ENCODE measurements at places on chromosomes 1 and 21.
A peak's percentile ranks its signal among the peaks of the same experiment; 100 is the strongest.

- no peaks in the 10 kb centered on the region for H3K27me3 ChIP-seq
- no peaks in the 10 kb centered on the region for H3K36me3 ChIP-seq
- no peak overlapping the region for H3K27ac ChIP-seq
- no peak for DNase-seq
- no peak overlapping the region for H3K4me3 ChIP-seq
Observed at GRCh38 chr1:41317361-41317760, 43.9 kb upstream of the FOXO6 start.

- no peak overlapping the region for H3K27ac ChIP-seq
- peaks cover 30% of the 10 kb centered on the region for H3K36me3 ChIP-seq
- DNase-seq = no peak
- no peak overlapping the region for H3K4me3 ChIP-seq
Observed at GRCh38 chr1:114441332-114441731, 69.7 kb downstream of the TRIM33 start.

DNA sequence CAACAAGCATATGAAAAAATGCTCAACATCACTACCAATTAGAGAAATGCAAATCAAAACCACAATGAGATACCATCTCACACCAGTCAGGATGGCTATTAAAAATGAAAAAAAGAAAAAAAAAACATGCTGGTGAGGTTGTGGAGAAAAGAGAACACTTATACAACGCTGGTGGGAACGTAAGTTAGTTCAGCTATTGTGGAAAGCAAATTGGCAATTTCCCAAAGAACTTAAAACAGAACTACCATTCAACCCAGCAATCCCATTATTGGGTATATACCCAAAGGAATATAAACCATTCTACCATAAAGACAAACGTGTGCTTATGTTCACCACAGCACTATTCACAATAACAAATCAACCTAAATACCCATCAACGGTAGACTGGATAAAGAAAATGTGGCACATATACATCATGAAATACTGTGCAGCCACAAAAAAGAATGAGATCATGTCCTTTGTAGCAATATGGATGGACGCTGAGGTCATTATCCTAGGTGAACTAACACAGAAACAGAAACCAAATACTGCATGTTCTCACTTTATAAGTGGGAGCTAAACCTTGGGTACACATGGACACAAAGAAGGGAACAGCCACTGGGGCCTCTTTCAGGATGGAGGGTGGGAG, 49.5 kb downstream of the LYST start:
- H3K4me1 ChIP-seq = peaks cover 4% of the 10 kb centered on the region
- H3K36me3 ChIP-seq = no peaks in the 10 kb centered on the region
- H3K27ac ChIP-seq = no peak overlapping the region
- DNase-seq = no peak
- H3K27me3 ChIP-seq = no peaks in the 10 kb centered on the region
- H3K4me3 ChIP-seq = no peak overlapping the region

GRCh38 chr1:226700861-226701260, 38.2 kb downstream of the ITPKB start:
- no peaks in the 10 kb centered on the region for H3K36me3 ChIP-seq
- DNase-seq = no peak
- H3K4me1 ChIP-seq = peaks cover 42% of the 10 kb centered on the region
- H3K4me3 ChIP-seq = peak overlapping the region; percentile 31
- H3K27me3 ChIP-seq = no peaks in the 10 kb centered on the region

- H3K4me1 ChIP-seq = peaks cover 14% of the 10 kb centered on the region
- peak overlapping the region; percentile 30 for H3K27ac ChIP-seq
- no peak for DNase-seq
- H3K4me3 ChIP-seq = no peak overlapping the region
- H3K36me3 ChIP-seq = no peaks in the 10 kb centered on the region
Observed at GRCh38 chr1:211559222-211560010, 19.5 kb downstream of the SLC30A1 start.

DNA sequence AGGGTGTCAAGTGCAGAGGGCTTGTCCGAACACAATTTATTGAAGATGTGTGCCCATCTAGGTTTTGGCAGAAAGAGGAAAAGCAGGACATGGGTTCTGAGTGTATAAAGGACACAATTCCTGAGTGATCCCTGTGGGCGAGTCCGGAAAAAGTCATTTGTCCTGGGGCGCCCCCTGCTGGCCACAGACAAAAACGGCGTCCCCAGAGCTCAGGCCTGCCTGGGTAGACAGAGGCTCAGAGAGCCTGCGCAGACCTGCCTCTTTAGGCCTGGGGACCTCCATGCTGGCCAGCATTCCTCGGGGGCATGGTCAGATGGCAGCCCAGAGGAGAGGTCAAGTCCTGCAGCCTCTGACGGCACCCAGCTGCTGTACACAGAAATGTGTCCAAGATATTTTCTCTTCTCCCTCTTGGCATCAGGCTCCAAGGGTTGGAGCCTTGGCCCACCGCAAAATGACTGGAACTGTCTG, 65.5 kb upstream of the LRP8 start:
- peaks cover 49% of the 10 kb centered on the region for H3K4me1 ChIP-seq
- H3K27ac ChIP-seq = no peak overlapping the region
- peak; percentile 96 for DNase-seq
- H3K36me3 ChIP-seq = no peaks in the 10 kb centered on the region

DNA sequence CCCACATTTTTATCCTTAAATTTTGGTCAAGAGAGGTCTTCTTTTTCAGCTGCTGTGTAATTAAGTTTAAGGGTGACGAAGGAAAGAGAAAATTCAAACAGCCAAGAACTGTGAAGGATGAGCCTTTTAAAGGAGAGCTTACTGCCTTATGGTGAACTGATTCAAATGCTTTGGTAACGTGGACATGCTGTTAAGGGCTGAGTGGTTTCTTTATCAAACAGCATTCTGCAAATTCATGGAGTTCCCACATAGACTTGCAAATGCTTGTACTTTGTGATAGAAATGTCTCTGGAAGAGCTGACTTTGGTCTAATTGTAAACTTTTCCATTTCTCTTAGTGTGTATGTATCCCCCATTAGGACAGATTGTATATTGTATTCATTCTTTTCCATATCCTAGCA, 93.8 kb downstream of the CHD1L start:
- peaks cover 3% of the 10 kb centered on the region for H3K27me3 ChIP-seq
- no peak overlapping the region for H3K4me3 ChIP-seq
- no peak for DNase-seq
- H3K4me1 ChIP-seq = peaks cover 19% of the 10 kb centered on the region

- H3K27ac ChIP-seq = no peak overlapping the region
- no peak overlapping the region for H3K4me3 ChIP-seq
- DNase-seq = no peak
- H3K27me3 ChIP-seq = peaks cover 72% of the 10 kb centered on the region
- H3K4me1 ChIP-seq = peaks cover 2% of the 10 kb centered on the region
Observed at GRCh38 chr1:39684313-39684664, 6.9 kb downstream of the HPCAL4 start.

- no peaks in the 10 kb centered on the region for H3K36me3 ChIP-seq
- H3K4me3 ChIP-seq = no peak overlapping the region
- H3K27me3 ChIP-seq = no peaks in the 10 kb centered on the region
- H3K4me1 ChIP-seq = no peaks in the 10 kb centered on the region
Observed at GRCh38 chr1:208374391-208374941, 130.3 kb upstream of the PLXNA2 start.

DNA sequence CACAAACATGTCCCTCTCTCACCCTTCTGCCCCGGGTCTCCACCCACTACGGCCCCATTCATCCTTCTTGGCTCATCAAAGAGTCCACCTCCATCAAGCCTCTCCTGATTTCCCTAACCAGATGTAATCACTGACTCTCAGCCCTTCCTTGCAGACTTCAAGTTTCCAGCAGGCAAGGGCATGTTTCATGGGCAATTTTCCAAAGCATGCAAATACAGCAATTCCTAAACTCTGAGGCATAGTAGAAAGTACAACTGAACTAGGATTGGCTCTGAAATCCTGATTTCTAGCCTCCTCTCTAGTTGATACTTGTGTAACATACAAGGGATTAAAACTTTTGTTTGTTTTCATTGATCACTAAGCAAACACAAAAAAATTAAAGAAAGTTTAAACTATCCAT, 109.1 kb upstream of the GADD45A start:
- peaks cover 7% of the 10 kb centered on the region for H3K4me1 ChIP-seq
- no peak for DNase-seq
- no peak overlapping the region for H3K4me3 ChIP-seq

DNA sequence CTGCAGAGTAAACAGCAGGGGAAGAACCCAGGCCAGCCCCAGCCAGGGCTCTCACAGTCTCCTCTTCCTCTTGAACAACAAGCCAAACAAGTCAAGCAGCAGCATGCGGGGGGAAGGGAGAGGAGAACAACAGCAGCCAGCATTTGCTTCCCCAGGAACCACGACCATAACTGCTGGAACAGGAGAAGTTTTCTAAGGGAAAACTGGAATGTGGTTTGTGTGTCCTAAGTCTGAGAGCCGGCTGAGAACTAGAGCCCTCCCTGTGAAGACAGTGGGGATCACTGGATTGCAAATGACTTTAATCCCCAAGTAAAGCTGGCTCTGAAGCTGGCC, 48.2 kb downstream of the COQ8A start:
- H3K36me3 ChIP-seq = no peaks in the 10 kb centered on the region
- peaks cover 8% of the 10 kb centered on the region for H3K4me1 ChIP-seq
- H3K4me3 ChIP-seq = no peak overlapping the region
- H3K27me3 ChIP-seq = no peaks in the 10 kb centered on the region

GRCh38 chr1:155091071-155092051, 12.7 kb downstream of the EFNA3 start:
- H3K4me3 ChIP-seq = no peak overlapping the region
- DNase-seq = peak; percentile 97
- no peaks in the 10 kb centered on the region for H3K36me3 ChIP-seq
- no peak overlapping the region for H3K27ac ChIP-seq
- peaks cover 49% of the 10 kb centered on the region for H3K27me3 ChIP-seq

- no peak overlapping the region for H3K4me3 ChIP-seq
- DNase-seq = no peak
- H3K36me3 ChIP-seq = peaks cover 15% of the 10 kb centered on the region
- H3K27me3 ChIP-seq = no peaks in the 10 kb centered on the region
Observed at GRCh38 chr1:12282142-12282541, 52.3 kb downstream of the VPS13D start.

GRCh38 chr1:60035921-60036320, 37.6 kb downstream of the C1orf87 start:
- no peaks in the 10 kb centered on the region for H3K36me3 ChIP-seq
- no peaks in the 10 kb centered on the region for H3K4me1 ChIP-seq
- no peak for DNase-seq
- no peak overlapping the region for H3K4me3 ChIP-seq
- no peak overlapping the region for H3K27ac ChIP-seq

- no peak overlapping the region for H3K4me3 ChIP-seq
- peaks cover 5% of the 10 kb centered on the region for H3K4me1 ChIP-seq
- no peak overlapping the region for H3K27ac ChIP-seq
- DNase-seq = no peak
- peaks cover 2% of the 10 kb centered on the region for H3K36me3 ChIP-seq
- no peaks in the 10 kb centered on the region for H3K27me3 ChIP-seq
Observed at GRCh38 chr21:32311621-32312020, 13.0 kb downstream of the MRAP start.

- H3K4me3 ChIP-seq = no peak overlapping the region
- H3K27me3 ChIP-seq = peaks cover 5% of the 10 kb centered on the region
- DNase-seq = peak; percentile 27
- H3K36me3 ChIP-seq = no peaks in the 10 kb centered on the region
- no peaks in the 10 kb centered on the region for H3K4me1 ChIP-seq
Observed at GRCh38 chr1:108049178-108049819, 84.3 kb upstream of the VAV3 start.

DNA sequence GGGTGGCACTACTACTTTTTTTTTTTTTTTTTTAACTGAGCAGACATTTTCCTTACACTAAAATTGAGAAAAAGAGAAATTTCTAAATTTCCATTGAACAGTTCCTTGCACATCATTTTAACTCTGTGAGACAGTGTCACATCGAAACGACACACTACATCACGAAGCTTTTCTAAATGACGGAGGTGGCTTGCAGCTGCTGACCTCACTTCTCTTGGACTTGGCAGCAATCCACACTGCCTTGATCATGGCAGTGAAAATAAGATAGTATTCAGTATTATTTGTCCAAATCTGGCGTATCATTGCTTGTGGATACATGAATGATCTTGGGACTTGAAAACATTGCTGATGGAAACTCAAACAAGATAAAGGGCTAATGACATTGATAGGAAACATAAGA, 80.3 kb upstream of the CYYR1 start:
- H3K36me3 ChIP-seq = no peaks in the 10 kb centered on the region
- no peak overlapping the region for H3K27ac ChIP-seq
- no peaks in the 10 kb centered on the region for H3K4me1 ChIP-seq

GRCh38 chr1:218478336-218478735, 133.2 kb downstream of the TGFB2 start:
- H3K36me3 ChIP-seq = no peaks in the 10 kb centered on the region
- no peak for DNase-seq
- no peak overlapping the region for H3K27ac ChIP-seq
- no peaks in the 10 kb centered on the region for H3K27me3 ChIP-seq
- no peak overlapping the region for H3K4me3 ChIP-seq

GRCh38 chr1:41919131-41919530, 409 bp upstream of the HIVEP3 start:
- peak overlapping the region; percentile 91 for H3K4me3 ChIP-seq
- H3K36me3 ChIP-seq = no peaks in the 10 kb centered on the region
- H3K27me3 ChIP-seq = peaks cover 32% of the 10 kb centered on the region
- no peak for DNase-seq

DNA sequence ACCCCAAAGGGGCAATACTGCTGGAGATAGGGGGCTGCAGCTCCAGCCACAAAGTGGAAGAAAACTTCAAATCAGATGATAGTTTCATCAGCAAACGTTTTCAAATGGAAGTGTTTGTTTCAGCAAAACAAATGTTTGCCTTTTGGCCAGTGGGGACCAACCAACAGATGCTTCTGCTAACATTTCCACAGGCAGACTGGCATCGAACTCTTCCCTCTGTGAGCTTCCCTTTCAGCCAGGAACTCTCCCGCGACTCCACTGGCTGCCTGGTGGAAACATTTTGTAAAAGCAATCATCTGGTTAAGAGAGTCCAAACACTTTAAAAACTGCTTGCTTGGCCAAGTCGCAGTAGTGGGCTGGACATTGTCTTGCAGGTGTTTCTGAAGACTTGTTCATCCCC, 30.7 kb downstream of the CENPF start:
- H3K27ac ChIP-seq = no peak overlapping the region
- H3K36me3 ChIP-seq = peaks cover 21% of the 10 kb centered on the region
- no peak for DNase-seq

GRCh38 chr1:8899046-8899445, 20.6 kb upstream of the ENO1 start:
- H3K4me3 ChIP-seq = no peak overlapping the region
- H3K4me1 ChIP-seq = no peaks in the 10 kb centered on the region
- no peaks in the 10 kb centered on the region for H3K36me3 ChIP-seq
- no peak for DNase-seq
- H3K27ac ChIP-seq = no peak overlapping the region
- no peaks in the 10 kb centered on the region for H3K27me3 ChIP-seq

- no peak for DNase-seq
- no peak overlapping the region for H3K4me3 ChIP-seq
- H3K27me3 ChIP-seq = no peaks in the 10 kb centered on the region
- H3K27ac ChIP-seq = no peak overlapping the region
Observed at GRCh38 chr1:74517599-74518051, 5.2 kb upstream of the LRRC53 start.

All from neural crest cell (in vitro differentiated cells).